Activated T-helper 17 cell treated with anti-CD3 and anti-CD28 coated beads, Interleukin-2, amount 50 U/mL, for 72 hours (primary cell): ENCODE measurements at places on chromosomes 16 and 17. TPM values are rescaled to one million over a fixed set of nuclear protein-coding genes. Genes with fewer than 3 reads are reported as not detected.

GRCh38 chr17:39699818-39700147 is at the start of gene ERBB2:
TSS of gene ERBB2 (plus strand) at chr17:39700064. CDS start at chr17:39700239, 175 bp downstream.
- ATAC-seq = no peak

- ATAC-seq = no peak
Observed at GRCh38 chr16:89956505-89957215, 8.1 kb downstream of the DEF8 start.

The MEFV gene
- total RNA-seq = not detected

The RHBDF1 gene
- total RNA-seq = not detected

- ATAC-seq = no peak
Observed at GRCh38 chr17:37081287-37081686, 132.5 kb downstream of the AATF start.

DNA sequence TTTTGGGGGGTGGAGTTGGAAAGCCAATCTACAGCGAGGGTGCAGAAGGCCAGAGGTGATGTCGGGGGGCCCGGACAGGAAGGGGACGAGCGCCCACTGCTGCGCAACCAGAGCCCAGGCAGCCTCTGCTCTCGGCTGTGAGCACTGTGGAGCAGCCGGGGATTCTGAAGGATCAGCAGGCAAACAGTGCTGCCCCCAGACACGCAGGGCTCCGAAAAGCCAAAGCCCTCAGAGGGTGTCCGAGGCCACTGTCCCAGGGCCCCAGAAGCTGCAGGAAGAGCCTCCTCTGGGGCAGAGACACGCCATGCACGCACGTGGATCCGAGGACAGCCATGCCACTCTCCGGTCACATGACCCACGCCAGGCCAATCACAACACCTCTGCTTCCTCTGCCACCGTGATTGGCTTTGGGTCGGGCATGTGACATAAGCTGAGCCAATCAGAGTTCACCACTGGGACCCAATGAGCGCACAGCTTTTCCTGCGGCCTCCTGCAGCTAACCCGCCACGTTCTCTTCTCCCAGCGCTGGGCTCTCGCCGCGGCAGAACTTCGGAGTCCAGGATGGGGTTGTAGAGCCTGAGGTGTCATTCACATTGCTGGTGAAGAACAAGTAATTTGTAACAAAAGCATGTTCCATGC is 40.7 kb downstream of the ACTG1 start:
- ATAC-seq = peak; percentile 59

The OVCA2 gene
- 20.7 TPM for total RNA-seq

DNA sequence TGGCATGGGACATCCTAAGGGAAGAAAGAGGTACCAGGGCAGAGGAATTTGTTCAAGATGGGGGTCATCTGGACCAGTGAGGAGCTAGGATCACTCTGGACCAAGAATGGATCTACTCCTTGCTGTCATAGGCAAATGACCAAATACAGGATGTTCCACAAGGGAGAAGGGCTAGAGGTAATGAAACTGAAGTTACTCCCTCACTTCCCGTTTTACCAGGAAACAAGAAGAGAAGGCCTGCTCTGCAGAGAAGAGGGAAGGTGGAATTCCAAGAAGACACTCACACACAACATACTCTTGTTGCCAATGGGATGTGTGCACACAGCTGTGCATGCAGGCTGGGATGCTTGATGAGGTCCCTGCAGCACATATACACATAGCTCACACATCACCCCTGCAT is 38.6 kb downstream of the NEUROD2 start:
- no peak for ATAC-seq

The GNAO1 gene
- 0.41 TPM for total RNA-seq

- no peak for ATAC-seq
Observed at GRCh38 chr17:18139949-18140348, 31.4 kb downstream of the MYO15A start.
